ENCODE measurements at places on chromosomes 3 and 15.
A peak's percentile ranks its signal among the peaks of the same experiment; 100 is the strongest.

DNA sequence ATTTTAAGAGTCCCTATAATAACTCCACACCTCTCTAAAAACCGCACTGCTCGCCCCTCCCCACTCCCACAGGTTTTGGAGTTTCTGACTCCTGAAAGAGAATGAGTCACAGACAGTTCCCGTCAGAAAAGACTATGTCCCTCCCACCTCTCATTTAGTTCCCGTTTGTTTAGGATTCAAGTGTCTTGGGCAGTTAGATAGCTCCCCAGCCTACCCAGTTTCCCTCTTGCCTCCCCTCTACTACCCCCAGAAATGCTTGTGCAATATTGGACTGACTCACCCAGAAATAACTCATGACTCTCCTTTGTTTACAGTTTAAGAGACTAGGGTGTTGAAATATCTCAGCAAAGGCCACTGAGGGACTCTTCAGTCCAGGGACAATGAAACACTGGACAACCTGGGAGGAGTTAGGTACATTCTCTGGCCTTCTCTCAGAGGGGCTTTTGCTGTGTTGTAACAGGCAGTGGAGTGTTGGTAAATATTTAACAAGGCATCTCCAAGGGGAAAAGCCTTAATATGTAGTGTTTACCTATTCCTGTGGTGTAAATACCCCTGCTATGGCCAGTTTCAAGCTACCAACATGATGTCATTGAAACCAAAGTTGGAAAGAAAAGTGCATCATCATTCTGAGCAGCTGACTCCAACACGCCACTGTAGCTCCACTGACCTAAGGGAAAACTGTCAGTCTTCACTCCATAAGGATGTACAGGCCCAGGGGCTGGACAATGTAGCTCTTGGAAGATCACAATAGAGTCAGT, 96.1 kb upstream of the CHD2 start:
- peak; percentile 99 for DNase-seq

DNA sequence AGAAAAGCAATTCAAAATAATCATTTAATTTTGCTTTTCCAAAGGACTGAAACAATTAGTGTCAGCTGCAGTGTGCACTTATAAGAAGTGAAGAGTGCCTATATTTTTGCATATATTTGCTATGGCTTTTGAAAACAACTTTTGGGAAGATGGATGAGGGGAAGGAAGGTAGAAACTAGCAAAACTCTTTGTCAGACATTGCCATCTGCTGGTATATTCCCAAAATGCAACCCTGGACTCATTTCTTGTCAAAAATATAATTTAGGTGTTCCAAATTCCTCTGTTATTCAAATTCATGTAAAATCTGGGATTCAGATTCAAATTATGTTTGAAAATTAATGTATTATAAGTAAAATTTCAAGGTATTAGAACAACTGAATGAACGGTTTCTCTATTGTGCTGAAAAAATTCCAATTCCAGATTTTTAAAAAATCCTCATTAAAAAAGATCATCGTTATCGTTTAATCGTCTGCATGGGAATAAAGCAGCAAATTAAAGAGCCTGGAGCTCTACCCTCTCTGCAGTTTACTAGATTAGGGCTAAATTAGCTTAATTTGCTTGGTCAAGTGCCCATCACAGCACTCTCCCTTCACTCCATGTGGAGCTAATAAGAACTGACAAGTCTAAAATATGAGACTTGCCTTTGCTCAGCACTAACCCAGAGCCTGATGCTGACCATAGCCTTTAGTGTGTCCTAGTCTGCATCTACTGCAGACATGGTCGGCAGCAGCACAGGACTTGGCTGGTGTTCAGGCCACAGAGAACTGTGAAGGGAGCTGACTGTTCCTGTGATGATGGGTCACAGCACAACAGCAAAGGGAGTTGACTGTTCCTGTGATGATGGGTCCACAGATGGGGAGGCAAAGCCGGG, 67.9 kb upstream of the MITF start:
- DNase-seq = no peak

DNA sequence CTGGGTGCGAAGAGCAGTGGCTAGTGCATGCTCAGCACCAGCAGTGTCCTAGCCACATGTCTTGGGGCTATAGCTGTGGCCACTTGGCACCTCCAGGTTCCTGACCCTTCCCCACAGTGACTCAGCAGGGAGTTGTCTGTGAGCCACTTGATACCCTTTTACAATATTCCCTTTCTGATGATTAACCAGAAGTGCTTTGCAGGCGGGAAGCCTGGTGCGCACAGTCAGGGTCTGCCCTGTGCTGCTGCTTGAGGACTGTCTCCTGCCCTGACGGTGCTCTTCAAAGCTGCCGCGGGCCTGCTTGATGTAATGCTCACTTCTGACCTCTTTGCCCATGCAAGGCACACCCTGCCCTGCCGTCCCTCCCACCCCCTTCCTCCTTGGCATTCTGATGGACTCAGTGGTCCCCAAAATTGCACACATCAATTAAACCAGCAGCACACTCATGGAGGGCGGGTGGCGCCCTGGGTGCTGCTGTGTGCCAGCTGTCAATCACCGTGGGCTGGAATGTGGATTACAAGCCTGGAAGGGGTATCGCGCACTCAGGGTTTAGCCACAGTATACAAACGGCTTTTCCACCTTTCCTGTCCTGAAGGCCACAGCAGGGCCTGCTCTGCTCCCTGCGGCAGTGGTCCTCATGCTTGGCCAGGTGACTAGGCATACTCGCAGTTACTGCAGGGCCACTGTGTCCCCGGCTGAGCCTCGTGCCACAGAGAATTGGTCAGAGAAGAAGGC, 40.9 kb upstream of the PCSK6 start:
- no peak for DNase-seq

DNA sequence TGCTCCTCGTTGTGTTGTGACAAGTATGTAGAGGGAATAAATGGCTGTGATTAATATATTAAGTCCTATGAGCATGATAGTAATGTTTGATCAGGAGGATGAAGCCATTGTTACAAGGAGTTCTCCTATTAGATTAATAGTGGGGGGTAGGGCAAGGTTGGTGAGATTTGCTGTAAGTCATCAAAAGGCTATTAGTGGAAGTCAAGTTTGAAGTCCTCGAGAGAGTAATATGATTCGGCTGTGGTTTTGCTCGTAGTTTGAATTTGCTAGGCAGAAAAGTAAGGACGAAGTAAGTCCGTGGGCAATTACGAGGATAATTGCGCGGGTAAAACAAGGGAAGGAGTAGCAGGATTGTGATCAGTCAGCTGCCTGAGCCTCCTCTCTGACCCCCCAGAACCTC, 26.0 kb upstream of the BUB1B start:
- no peak for DNase-seq

DNA sequence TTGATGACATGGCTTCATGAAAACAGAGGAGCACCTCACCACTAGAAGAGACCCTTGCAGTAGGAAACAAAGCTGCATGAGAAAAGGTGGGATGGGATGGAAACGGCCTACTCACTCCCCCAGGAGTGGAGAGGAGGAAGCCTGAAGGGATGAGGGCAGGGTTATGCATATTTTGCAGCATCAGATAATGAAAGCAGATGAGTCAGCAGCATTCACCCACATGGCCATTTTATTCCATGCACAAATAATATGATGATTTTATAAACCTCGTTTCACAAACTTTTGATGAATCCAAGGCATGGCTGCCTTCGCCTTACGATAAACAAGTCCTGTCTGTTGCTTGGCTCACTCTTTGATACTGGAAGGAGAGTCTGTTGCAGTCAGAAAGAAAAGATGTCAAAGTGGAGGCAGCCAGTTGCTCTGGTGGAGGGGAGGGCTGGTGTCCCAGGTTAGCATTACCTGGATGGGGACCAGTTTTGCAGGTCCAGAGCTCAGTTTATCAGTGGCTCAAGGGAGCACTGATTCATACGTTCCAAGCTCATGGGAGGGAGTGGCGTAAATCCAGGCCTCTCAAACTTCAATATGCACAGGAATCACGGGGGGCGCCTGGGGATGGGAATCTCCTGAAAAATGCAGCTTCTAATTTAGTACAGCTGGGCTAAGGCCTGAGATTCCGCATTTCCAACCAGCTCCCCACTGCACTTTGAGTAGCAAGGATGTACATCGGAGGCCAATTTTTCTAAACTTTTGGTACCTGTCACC, 9.2 kb upstream of the EHD4 start:
- DNase-seq = no peak

GRCh38 chr3:18672561-18672960, 247.4 kb upstream of the SATB1 start:
- no peak for DNase-seq

All from AG09319 (cell line).